Left lobe of liver (tissue), 2 donors: ENCODE measurements at places on chromosomes 5 and 9. TPM values are rescaled to one million over a fixed set of nuclear protein-coding genes. Genes with fewer than 3 reads are reported as not detected.
A peak's percentile ranks its signal among the peaks of the same experiment; 100 is the strongest.

- DNase-seq, result no peak
These were observed 53.7 kb downstream of the RGMB start for GRCh38 chr5:98827161-98827560.

DNA sequence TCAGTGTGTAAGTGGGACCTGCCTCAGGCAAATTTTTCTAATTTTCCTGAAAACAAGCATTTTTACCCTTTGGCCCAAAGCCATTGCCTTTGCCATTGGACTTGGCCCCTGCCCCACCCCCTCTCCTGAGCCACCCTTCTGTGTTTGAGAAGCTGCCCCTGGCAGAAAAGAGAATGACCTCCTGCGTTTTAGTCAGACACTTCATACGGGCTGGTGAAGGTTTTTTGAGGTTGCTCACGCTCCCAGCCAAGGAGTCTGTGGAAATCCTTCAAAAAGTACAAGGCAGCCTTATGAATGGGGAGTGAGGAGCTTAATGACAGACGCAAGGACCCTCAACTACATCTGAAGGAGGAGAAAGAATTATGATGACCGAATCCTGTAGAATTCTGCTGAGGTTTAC lies 308.9 kb downstream of the SLIT3 start:
- no peak for DNase-seq

- no peak for DNase-seq
These were observed 303.8 kb downstream of the KIAA0825 start for GRCh38 chr5:94314460-94315131.

DNA sequence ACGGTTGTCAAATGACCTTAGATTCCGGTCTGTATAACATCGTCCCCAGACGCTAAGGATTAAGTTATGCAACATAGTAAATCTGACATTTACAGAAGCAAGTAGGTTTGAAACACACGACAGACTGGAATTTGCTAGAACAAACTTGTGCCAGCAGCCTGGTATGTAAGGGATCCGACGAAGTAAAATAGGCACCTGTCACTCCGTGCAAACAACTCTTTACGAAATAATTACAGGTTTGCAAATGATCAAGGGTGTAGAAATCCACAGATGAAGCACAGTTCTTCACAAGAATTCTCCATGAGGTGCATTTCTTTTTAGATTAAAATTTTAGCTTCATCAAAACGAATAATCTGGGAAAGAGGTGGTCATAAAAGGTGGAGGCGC lies 508 bp downstream of the MOCS2 start:
- peak; percentile 48 for DNase-seq

DNA sequence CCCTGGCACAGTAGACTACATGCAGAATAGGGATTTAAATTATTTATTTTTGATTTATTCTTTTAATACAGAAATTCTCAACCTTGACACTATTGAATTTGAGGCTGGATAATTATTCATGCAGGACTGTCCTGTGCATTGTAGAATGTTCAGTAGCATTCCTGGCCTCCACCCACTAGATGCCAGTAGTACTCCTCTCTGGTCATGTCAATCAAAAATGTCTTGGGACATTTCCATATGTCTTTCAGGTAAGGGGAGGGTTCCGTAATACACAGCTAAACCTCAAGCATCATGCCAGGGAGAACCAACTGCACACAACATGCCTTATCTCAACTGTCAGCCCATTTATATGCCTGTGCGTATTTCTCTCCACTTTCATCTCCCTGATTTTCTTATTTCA lies 231.8 kb downstream of the BRINP1 start:
- no peak for DNase-seq

DNA sequence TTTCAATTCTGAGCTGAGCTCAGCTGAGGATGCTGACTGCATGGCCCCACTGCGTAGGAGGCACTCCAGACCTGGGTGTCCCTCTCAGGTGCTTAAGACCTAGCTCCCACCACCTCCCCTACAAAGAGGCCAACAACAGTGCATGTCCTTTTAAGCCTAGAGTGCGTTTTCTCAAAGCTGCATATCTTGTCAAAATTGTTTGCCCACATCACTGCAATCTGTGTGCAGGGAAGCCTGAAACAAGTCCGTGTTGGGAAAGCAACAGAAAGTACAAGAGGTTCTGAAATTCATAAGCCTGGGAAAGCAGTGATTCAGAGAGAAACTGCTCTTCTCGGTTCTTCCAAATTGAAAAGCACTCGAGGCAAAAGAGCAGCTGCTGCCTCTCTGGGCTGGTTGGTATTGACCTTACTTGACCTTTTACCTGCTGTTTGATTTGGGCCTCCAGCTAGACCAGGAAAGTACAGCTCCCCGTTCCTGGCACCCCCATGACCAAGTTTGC lies 238.4 kb downstream of the NR2F1-AS1 start:
- DNase-seq, result no peak

DNA sequence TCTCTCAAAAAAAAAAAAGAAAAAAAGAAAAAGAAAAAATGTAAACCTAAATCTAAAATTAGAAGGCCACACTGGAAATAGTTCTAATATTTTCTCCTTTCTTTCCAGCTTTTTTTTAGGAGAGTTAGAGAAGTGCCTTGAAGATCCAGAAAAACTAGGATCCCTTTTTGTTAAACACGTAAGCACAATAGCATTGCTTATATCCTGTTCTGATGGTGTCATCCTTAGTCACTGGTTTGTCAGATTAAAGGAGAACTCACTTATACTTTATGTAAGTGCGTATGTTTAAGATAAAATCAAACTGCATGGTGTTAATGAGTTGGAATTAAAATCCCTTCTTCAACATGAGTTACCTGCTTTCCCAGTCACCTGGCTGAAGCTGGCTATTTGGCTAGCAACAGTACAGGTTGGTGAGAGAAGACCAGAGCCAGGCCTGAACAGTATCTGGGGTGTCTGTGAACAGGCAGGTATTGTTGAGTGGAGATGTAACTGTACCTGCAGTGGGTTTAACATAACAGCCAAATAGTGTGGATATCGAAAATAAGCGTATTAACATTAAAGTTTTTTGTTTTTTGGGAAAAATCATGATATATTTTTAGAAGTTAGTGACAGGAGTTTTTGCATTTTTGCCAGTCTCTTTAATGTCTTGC lies 104.7 kb upstream of the OTULINL start:
- DNase-seq, result no peak

GRCh38 chr9:110650991-110651411 lies 17.6 kb upstream of the MUSK start:
- DNase-seq, result no peak

DNA sequence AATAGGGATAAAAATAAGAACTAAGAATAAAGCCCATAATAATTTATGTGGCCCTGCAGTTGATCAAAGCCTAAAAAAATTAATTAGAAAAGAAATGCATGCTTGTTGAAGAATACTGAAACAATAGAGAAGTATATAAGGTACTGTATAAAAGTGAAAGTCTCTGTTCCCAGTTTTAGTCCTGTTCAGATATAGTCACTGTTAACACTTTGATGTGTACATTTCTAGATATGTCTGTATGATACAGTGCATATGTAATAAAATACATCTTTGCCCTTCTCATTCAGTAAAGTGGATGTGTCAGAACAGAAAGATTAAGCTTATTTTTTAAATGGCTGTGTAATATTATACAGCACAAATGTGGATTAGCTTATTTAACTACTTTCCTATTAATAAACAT lies 4.1 kb downstream of the C9orf85 start:
- no peak for DNase-seq

DNA sequence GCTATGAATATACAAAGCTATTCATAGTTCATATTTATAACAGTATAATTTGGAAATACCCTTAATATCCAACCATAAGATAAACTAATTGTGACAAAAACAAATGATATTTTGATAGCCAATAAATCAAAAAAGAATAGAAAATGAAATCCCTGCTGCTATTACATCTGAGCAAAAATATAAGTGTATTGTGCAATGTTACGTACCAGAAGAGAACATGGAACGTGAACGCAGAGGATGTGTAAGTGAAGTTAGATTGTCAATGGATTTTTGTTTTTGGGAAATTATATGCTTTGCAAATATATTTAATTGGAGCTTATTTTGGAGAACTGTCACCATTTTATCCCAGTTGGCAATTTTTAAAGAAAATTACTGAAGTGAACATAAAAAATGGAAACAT lies 15.4 kb downstream of the GCNT1 start:
- no peak for DNase-seq

GRCh38 chr5:83306572-83307241 lies 164.8 kb upstream of the VCAN start:
- no peak for DNase-seq

DNA sequence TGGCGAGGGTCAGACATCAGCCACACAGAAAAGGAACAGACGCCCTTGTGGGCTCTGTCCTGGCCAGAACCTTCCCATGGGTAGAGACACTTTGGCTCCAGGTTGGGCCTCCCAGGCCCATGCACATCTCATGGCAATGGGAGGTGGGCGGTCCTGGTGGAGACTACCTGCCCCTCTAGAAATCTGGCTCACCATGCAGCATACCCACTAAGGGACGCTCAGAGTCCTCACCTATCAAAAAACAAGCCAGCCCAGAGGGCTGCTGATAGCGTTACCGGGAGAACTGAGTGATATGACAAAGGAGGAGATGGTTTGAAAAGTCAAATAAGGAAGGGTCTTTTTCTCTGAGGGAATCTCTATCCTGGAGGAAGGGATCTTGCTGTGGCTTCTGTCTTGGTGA lies 62.1 kb downstream of the C5orf15 start:
- no peak for DNase-seq

DNA sequence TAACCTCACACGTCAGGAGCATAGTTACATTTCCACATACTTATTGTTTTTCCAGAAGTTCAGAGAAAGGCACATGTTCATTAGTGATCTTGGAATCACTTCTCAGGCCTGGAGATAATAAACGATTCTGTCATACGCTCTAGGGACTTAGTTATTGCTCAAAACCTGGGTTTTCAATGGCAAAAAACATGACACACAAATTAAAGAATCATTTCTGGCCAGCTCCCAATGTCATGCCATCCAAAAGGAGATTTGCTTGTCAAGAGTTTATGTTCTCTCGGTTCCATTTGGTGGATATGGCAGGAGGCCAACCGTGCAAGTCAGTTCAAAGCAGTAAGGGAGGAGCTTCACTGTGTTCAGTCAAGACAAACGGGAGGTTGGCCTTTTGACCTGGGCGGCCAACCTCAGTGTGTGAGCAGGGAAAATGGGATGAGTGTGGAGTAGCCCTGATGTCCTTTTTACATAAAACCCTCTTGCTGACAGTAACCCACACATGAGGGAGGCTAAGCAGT lies 123.4 kb downstream of the NXNL2 start:
- DNase-seq, result no peak

DNA sequence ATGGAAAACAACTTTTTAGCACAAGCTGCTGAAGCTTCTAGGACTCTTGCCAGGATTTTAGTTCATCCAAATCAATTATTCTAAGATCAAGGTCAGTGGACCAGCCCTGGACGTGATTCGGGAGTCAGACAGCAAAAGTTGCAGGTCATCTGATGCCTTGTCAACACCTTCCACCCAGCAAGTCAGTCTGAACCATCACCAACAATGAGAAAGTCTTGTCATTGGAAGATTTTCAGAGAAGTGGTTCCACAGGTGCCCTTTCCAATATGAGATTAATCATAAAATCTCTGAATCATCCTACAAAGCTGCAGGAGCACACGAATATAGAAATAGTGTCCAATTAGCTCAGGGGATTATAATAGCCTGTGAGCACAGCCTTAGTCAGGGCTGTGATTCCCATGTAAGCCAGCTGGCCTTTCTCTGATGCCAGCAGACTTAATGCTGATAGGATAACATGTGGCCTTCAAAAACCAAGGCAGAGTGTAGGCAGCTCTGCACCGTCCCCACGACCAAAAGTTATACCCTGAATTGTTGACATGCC lies 445.0 kb upstream of the TRPC7 start:
- no peak for DNase-seq

DNA sequence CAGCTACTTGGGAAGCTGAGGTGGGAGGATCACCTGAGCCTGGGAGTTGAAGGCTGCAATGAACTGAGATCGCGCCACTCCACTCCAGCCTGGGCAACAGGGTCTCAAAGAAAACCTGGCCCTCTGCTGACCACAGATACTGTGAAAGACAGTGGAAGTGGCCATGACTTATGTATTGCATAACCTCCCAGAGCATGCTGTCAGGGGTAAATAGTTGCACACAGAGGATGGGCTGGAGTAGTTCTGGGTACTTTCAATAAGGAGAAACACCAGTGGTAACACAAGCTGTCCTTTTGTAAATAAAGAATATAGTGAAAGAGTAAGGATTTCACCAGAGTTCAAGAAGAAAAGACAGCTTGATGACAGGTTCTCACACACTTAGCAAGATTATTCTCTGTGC lies 1.8 kb downstream of the ACER2 start:
- no peak for DNase-seq

- no peak for DNase-seq
These were observed 36.3 kb downstream of the ERGIC1 start for GRCh38 chr5:172870291-172870714.

DNA sequence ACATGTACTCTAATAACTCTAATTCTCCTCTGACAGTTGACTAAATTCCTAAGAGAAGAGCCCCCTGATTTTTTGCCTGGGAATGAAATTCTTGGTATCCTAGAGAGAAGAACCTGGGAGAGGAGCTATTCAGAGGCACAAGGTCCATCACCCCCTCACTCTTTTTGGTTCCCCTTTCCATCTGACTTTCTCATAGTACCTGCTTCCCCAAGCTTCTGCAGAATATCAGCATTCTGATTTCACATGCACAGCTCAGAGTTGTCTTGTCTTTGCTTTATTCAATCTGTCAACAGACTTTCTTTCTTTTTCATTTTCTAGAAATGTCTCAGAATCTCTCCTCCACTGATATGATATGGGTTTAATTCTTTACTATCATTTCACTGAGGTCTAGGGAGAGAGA lies 141.5 kb upstream of the FBXL17 start:
- no peak for DNase-seq

- DNase-seq, result peak; percentile 78
These were observed 2.4 kb upstream of the PHYKPL start for GRCh38 chr5:178234750-178235587.

DNA sequence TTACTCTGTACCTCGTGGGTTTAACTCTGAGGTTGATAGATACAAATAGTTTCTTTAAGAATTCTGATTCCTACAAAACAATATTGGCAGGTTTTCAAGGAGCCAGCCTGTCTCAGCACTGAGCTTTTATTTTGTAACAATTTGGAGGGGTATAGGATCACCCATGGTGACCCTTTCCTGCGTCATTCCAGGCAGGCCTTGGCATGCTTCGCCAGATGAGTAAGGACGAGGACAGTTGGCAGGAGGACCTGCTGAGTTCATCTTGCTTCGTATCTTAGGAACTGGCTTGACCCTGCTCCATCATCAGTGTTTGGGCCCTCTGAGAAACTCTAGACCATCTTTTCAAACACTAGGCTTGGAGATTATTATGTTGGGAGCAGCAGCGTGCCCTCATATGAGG lies 17.9 kb downstream of the ZNF462 start:
- DNase-seq, result no peak

- no peak for DNase-seq
These were observed 34.1 kb downstream of the LMX1B start for GRCh38 chr9:126647585-126648411.

GRCh38 chr9:87770616-87771315 lies 44.8 kb downstream of the CTSL start:
- DNase-seq, result no peak

- DNase-seq, result no peak
These were observed 406.9 kb upstream of the ACTBL2 start for GRCh38 chr5:57889558-57889957.

GRCh38 chr5:96823900-96824380 lies 16.2 kb upstream of the ERAP1 start:
- no peak for DNase-seq

Gene RRAGA
- 35.9 TPM for total RNA-seq

Gene HOMER1
- 0.75 TPM for total RNA-seq

Gene TLE1
- total RNA-seq, result 36.6 TPM

Gene F2RL1
- total RNA-seq, result 7.0 TPM

Gene STPG3
- not detected for total RNA-seq

Gene NR5A1
- 0.40 TPM for total RNA-seq

Gene NAIF1
- total RNA-seq, result 6.3 TPM

Gene PCDHB14
- total RNA-seq, result 0.75 TPM

Gene POLE3
- total RNA-seq, result 14.3 TPM
